Activated CD8-positive, alpha-beta memory T cell treated with anti-CD3 and anti-CD28 coated beads for 1 hour (primary cell): ENCODE measurements at places on chromosomes 2 and 18.

DNA sequence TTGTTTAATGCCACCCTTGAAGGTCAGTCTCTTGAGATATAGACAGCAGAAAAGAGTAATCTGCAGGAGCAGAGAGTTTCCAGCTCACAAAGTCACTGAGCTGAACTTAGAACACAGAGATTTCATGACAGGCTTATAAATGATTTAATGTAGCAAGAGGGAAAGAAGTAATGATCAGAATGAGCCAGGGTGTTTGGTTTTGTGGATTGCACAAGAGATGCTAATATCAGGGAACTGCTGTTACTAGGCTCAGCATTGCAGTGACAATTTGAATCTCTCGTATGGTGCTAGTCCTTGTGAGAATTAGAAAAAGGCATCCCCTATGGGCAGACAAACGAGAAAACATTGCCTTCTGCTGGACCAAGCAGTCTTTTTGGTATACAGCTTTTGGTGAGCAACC, 61.7 kb upstream of the ITGB6 start:
- no peak for DNase-seq

- DNase-seq = no peak
Observed at GRCh38 chr2:197195518-197195917, 115.1 kb downstream of the ANKRD44 start.

- DNase-seq = no peak
Observed at GRCh38 chr2:159256159-159256558, 30.3 kb downstream of the WDSUB1 start.

DNA sequence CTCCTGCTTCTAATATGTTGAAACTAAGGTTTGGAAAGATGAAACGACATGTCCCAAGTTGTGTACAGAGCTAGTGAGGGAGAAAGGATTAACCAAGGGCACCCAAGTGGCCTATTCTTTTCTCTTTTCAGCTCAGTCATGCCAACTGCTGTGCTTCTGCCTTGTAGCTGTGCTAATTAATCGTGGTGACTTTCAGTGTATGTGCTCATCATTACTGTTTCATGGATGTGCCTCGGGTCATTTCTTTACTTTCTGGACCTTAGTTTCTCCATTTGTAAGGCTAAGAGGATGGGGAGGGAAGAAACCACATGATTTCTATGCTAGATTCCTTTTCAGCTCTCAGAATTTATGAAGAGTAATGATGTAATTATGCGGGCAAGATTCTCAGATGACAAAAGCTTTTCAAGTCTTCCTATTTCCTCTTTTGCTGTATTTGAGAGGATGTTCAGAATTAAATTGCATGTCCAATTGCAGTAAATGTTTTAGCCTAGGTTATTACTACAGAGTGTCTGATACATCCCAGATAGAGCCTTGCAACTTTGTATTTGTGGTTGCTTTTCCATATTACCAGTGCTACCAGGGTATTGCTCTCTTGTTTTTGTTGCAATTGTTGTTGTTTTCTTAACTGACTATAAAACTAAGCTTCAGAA, 621.2 kb downstream of the CNTNAP5 start:
- no peak for DNase-seq

- DNase-seq = no peak
Observed at GRCh38 chr2:134406736-134407135, 152.9 kb downstream of the MGAT5 start.

GRCh38 chr18:26268454-26268853, 42.2 kb downstream of the TAF4B start:
- no peak for DNase-seq

GRCh38 chr18:44817831-44818473, 137.3 kb downstream of the SETBP1 start:
- no peak for DNase-seq

DNA sequence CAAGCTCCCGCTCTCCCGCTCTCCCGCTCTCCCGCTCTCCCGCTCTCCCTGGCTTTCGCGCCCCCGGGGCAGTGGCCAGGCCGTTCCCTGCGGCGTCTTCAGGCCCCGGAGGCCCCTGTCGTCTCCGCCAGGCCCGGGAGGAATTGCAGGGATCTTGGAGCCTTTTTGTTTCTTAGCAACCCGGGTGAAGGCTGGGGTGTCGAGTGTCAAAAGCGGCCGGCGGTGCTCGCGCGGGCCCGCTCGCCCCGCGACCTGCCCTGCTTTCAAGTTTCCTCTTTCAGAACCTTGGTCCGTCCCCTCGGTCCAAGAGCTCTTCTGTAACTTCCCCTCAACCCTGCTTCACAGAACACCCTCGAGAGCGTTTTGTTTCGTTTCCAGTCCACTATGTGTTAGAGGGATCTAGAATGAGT, 1.4 kb downstream of the RNF138 start:
- no peak for DNase-seq

DNA sequence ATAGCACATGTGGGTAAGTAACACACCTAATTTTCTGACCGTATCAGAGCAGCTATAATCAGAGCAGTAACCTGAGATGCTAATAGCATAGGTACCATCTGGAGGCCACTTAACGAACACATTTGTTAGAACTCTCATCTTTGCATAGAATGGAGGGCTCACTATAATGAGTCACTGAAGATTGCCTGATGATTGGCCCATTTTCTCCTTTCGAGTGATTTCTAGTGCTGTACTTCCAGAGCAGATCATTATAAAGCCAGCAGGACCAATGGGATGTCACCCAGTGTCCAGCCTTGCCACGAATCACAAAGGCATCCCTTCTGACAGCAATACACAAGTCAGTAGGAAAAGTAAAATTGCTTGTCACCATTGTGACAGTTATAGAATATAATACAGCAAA, 81.7 kb upstream of the REV1 start:
- DNase-seq = no peak

- DNase-seq = no peak
Observed at GRCh38 chr2:173064151-173064805, 11.4 kb upstream of the MAP3K20 start.

DNA sequence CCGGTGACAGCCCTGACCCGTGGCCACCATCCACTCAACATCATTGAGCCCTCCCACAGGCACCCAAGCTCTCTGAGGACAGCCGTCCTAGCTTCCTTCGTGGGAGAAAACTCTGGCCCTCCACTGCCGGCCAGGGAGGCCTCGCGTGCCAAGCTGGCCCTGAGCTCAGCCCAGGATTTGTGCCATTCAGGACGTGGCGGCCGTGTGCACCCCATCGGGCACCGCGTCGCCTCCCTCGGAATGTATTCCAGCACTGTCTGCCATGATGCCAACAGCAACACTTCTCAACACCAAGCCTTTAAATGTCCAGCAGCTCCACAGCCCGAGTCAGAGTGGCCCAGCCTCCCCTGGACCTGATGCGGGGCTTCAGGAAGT, 35.7 kb downstream of the ZNF516 start:
- DNase-seq = no peak

DNA sequence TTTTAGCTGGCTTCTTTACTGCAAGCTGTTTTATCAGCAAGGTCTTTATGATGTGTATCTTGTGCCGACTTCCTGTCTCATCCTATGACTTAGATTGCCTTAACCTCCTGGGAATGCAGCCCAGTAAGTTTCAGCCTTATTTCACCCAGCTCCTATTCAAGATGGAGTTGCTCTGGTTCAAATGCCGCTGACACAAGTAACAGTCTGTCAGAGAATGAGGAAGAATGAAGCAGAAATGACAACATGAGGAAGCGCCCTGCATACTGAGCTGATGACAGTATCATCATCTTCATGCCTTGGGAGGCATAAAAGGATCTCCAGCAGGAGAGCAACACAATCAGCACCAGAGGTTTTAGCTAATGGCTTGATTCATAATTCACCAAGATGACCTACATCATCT, 309.4 kb downstream of the NBAS start:
- DNase-seq = no peak

GRCh38 chr2:82320296-82320695, 2015.7 kb upstream of the LRRTM1 start:
- DNase-seq = no peak

DNA sequence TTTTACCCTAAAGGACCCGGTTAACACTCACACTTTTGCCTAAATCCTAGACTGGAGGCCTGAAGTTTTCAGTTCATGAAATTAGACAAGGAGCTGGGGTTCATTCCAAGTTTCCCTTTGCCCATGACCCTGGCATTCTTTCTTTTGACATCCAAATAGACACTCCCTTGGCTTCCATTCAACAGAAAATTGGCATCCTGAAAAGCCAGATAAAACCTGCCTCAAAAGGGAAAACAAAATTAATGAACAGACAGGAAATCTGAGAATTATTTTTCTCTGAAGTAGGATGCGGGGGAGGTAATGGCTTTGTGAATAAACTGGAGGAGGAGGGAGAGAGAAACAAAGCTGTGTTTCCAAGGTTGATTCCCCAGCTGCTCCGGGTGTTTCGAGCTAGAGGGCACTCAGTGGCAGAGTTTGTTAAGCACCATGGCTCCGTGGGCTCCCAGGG, 41.0 kb downstream of the SPP2 start:
- no peak for DNase-seq

DNA sequence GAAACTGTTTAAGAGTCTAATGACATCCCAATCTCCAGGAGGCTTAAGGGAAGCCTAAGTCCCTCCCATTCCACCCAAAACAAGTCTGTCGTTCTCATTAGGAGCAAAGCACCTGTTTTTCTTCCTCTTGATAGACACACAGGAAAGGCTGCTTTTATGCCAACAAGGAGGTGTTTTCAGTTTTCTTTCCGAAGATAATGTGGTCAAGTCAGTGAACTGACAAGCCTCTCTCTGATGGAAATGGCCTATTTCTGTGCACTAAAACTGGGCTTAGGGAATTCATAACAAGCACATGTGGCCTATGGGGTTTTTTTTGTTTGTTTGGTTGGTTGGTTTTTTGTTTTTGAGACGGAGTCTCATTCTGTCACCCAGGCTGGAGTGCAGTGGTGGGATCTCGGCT, 36.2 kb downstream of the FBLN7 start:
- no peak for DNase-seq

- no peak for DNase-seq
Observed at GRCh38 chr2:58907644-58908043, 666.5 kb upstream of the FANCL start.
